SW 1271 (cell line): ENCODE measurements at places on chromosomes 16 and 17.

DNA sequence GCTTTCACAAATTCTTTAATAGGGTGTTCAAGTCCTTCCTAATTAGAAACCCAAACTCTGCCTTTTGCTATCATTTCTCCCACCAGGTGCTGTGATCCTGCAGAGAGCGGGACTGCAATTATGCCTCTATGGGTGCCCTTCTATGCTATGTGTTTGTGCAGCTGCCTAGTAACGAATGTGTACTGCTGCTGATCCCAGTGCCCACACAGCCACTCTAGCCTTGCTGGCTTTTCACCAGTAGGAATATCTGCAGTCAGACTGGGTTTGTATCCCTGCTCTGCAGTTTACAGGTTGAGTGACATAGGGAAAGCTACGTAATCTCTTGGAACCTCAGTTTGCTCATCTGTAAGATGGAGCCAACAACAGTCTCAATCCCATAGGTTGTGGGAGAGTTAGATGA lies 179.6 kb upstream of the IRX3 start:
- no peak for DNase-seq

DNA sequence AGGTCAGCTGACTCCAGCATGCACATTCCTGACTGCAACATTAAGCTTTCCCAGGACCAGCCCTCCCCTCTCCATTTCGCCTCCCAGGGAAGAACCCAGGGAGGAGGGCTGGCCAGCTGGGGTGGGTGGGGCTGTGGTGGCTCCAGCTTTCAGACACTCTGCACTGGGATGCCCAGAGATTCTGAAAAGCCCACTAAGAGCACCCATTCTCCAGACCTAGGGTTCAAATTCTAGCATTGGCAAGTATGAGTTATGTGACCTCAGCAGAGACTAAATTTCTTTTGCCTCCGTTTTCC lies 7.8 kb downstream of the DLX3 start:
- no peak for DNase-seq

DNA sequence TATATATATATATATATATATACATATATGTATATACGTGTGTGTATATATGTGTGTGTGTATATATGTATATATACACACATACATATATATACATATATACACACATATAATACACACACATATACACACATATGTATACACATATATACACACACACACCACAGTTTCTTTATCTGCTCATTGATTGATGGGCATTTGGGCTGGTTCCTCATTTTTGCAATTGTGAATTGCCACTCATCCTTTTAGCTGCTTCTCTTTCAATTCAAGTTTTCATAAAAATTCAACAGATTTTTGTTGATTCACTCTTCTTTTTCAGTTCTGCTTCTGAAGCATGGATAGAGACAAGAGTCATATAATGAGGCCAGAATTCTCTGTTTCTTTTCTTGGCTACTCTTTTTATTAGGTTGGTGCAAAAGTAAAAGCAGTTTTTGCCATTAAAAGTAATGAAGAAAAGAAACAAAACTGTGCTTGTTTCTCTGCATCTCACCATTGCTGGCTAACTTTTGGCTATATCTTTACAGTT lies 44.5 kb downstream of the SLFN5 start:
- no peak for DNase-seq

GRCh38 chr17:28193241-28193640 lies 125.8 kb upstream of the TMEM97 start:
- no peak for DNase-seq

DNA sequence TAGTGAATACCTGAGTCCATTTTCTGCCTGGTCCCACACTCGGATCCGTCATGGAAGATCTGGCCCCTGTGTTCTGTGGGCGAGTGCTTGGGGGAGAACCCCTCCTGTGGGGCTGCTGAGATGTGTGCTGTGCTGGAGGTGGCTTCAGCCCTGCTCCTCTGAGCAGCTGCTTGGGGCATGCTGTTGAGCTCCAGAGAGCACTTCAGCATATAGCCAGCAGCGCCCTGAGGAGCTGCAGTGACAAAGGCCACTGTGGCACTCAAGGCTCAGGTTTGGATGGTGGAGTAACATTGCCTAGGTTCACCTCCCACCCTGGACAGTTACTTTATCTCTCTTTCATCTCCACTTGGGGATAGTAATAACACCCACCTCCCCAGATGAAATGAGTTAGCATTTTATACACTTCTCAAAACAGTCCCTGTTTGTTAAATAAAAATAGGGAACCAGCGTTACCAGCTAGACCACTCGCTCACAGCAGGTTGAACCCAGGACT lies 75.3 kb downstream of the KSR1 start:
- DNase-seq = no peak

GRCh38 chr16:88569614-88569984 lies 604 bp upstream of the ZC3H18 start:
- no peak for DNase-seq

GRCh38 chr17:40542558-40543411 lies 22.5 kb downstream of the CCR7 start:
- no peak for DNase-seq

DNA sequence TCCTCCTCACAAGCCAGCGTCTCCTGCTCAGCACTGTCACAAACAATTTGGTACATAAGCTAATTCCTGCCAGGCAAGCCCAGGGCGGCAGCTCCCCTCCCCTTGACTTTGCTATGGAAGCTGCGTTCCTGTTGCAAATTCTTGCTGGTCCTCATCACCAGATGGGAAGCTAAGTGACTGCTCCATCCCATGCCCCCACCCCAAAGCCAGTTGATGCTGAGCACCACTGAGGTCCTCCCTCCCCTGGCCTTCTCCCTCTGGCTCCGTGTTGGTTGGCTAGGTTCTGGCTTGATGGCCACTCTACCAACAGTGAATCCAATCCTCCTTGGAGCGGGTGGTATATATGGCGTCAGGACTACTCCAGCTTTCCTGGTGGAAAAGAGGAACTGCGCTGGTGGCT lies 34.4 kb downstream of the PIPOX start:
- DNase-seq = no peak

DNA sequence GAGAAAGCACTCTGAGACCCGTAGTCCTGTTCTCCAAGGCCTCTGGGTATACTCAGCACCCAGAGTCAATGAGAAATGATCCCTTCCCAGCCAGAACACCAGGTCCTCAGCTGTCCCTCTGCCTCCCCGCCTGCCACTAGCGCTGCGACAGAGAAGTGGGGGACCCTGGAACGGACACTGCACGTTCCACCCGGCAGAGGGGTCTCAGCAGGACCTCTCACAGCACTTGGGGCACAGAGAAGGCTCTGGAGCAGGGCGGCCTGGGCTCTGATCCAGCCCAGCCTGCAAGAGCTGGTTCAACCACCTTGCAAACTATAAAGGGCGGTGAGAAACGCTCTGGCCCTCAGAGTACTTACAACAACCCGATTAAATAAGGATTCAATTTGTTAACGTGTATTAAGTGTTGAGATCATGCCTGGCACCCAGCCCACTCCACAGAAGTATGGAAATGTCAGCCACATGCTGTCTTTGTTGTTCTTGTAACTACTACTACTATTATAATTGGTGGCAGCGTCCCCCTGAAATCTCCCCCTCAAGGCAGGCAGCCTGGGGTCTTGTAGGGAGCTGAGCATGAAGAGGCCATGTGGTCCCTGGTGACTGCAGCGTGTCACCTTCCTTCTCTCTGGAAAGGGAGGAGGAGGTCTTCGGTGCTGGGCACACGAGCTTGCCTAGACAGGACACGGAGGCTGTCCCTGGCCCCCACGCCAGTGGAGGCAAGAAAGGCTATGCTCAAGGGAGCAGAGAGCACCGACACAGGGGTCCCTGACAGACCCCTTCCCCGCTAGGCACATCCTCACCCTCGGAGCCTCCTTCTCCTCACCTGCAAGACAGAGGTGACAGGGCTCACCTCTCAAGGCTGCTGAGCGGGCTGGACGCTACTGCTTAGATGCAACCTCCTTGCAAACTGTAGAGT lies 2.4 kb downstream of the OSGIN1 start:
- no peak for DNase-seq

GRCh38 chr16:74465281-74465680 lies 44.0 kb upstream of the CLEC18B start:
- no peak for DNase-seq

GRCh38 chr17:1957037-1957436 lies 68.1 kb downstream of the RTN4RL1 start:
- DNase-seq = no peak

DNA sequence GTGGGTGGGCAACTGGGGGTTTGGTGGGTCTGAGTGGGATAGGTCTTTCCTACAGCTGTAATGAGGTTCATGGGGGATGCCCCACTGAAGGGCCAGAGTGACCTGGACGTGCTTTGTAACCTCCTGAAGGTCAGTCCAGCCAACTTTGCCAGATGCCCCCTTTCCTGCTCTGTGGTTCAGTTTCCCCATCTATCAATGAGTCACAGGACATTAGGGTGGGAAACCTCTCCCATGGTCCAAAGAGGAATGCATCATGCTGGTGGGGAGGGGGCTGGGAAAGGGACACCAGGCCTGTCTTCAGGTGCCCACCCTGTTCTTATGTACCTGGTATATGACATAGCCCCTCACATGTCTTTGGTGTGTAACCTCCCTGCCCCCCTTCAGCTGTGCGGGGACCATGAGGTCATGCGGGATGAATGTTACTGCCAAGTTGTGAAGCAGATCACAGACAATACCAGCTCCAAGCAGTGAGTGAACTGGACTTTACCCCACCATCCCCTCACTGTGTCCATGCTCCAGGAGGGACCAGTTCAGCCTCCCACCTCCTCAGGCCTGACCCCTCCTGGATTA lies 24.0 kb upstream of the ALKBH5 start:
- DNase-seq = no peak

- DNase-seq = no peak
Measured at GRCh38 chr16:81992859-81993258, 18.4 kb downstream of the SDR42E1 start.

DNA sequence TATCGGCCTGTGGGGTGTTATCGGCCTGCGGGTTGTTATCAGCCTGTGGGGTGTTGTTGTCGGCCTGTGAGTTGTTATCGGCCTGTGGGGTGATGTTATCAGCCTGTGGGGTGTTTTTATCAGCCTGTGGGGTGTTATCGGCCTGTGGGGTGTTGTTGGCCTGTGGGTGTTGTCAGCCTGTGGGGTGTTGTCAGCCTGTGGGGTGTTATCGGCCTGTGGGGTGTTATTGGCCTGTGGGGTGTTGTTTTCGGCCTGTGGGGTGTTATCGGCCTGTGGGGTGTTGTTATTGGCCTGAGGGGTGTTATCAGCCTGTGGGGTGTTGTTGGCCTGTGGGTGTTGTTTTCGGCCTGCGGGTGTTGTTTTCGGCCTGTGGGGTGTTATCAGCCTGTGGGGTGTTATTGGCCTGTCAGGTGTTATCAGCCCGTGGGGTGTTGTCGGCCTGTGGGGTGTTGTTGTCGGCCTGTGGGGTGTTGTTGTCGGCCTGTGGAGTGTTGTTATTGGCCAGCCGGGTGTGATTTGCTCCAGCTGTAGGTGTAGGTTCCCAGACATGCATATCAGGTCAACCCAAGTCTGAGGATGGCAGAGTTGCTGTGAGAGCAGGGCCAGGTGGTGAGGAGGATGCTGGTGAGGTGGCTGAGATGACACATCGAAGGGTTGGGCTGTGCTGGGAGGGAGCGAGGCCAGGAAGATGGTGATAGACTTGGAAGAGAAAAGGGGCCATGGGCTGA lies 7.1 kb downstream of the TRARG1 start:
- DNase-seq = no peak

- no peak for DNase-seq
Measured at GRCh38 chr17:50279181-50279526, 4.9 kb downstream of the TMEM92 start.

GRCh38 chr16:87461466-87461991 lies 31.3 kb downstream of the ZCCHC14 start:
- DNase-seq = peak; percentile 81

DNA sequence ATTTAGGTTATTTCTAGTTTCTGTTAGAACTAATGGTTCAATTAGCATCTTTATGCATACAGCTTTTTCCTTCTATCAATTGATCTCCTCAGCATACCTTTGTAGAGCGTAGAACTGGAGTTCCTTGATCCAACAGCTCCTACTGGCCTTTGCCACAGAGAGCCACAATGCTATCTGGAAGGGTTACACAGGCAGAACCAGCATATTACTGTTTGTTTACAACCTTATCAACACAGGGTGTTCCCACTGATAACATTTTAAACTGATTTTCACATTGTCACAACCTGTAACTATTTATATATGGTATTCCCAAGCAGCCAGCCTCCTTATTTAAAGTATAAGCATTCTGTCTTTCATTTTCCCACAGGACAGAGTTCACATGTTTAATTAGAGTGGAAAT lies 382.2 kb downstream of the MAF start:
- no peak for DNase-seq

GRCh38 chr16:740459-740763 lies 386 bp downstream of the CIAO3 start:
- DNase-seq = no peak

- DNase-seq = no peak
Measured at GRCh38 chr16:48619547-48619946, 9.6 kb upstream of the N4BP1 start.

- no peak for DNase-seq
Measured at GRCh38 chr17:71024172-71024571, 854.8 kb downstream of the KCNJ2 start.

GRCh38 chr17:41777574-41778188 lies 8.8 kb downstream of the JUP start:
- no peak for DNase-seq

DNA sequence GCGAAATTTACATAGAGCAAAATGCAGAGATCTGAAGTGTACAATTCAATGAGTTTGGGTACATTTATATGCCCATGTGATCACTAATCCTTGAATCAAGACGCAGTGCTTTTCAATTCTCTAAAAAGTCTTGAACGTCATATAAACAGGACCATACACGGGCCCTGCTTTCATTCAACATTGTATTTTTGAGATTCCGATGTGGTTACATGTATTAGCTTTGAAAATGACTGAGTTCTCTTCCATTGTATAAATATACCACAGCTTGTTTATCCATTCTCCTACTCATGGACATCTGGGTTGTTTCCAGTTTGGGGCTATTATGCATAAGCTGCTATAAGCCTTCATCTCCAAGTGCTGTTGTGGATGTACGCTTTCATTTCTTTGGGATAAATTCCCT lies 45.5 kb downstream of the ZCCHC14 start:
- DNase-seq = no peak

- peak; percentile 21 for DNase-seq
Measured at GRCh38 chr17:49223517-49224197, 6.9 kb downstream of the PHOSPHO1 start.

- DNase-seq = no peak
Measured at GRCh38 chr17:34673995-34674890, 94.9 kb downstream of the TMEM132E start.

DNA sequence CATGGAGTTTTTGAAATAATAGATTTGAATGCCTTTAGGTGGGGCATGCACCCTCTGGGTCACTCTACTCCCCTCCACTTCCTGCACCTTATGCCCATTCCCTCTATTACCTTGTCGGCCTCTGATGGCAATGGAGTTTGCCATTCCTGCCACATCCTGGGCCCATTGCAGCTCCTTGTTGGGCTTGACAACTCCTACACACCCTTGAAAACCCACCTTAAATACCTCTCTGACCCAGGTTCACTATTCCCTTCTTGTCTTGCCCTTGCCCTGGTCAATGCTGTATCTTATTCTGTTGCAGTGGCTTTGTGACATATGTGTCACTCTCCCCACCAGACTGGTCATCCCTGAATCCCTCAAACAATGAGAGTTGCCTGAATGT lies 2.4 kb downstream of the CCR7 start:
- no peak for DNase-seq

GRCh38 chr16:53100131-53100748 lies 45.4 kb downstream of the CHD9 start:
- DNase-seq = no peak

- DNase-seq = no peak
Measured at GRCh38 chr17:219696-220095, 38.2 kb upstream of the DOC2B start.

- no peak for DNase-seq
Measured at GRCh38 chr16:67284699-67285646, 5.6 kb downstream of the PLEKHG4 start.
